Activated CD8-positive, alpha-beta memory T cell treated with anti-CD3 and anti-CD28 coated beads for 1 hour (primary cell): ENCODE measurements at places on chromosomes 11 and 22.

DNA sequence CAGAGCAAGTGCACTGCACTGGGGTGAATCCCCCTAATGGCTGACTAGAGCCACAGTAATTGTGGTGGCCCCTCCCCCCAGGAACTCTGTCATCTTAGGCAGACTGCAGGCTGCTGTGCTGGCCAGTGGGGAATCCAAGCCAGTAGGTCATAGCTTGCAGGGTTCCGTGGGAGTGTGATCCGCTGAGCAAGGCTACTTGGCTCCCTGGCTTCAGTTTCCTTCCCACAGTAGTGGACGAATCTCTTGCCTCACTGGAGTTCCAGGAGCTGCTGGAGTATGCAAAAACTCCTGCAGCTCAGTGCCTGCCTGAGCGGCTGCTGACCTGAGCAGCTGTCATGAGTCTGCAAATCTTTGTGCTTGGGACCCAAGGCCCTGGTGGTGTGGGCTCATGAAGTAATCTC is 13.2 kb downstream of the OOSP3 start:
- DNase-seq = no peak

GRCh38 chr22:34971456-34971855 is 94.5 kb upstream of the ISX start:
- DNase-seq = no peak

GRCh38 chr11:17403980-17404759 is 15.7 kb upstream of the KCNJ11 start:
- DNase-seq = no peak

DNA sequence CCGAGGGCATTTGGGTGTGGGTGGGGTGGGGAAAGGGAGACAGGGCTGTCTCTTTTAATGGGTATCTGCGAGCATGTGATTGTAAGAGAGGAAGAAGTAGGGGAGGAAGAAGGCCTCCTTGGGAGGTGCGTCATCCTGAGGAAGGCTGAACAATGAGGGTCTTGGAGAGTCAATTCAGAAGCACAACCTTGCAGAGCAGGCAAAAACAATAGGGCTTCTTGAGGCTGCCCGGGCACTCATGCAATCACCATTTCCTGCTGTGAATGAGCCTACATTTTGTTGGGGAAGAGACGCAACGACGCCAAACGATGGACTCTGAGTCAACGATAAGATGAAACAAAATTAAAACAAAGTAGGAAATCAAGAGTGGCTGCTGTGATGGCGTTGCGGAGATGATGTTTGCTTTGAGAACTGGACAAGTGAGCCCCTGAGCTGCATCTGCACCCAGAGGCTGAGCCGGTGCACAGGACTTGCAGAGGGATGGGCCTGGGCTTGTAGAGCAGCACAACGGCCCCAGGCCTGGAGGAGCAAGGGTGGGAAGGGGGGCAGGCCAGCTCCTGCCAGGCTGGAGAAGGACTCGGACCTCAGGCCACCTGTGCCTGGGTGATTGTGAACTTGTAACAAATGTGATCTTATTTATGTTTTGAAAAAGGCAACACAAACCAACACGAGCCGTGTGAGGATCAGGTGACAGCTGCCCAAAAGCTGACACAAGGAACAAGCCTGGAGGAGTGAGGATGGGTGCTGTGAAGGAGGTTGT is 92.3 kb upstream of the B3GAT1 start:
- DNase-seq = no peak

DNA sequence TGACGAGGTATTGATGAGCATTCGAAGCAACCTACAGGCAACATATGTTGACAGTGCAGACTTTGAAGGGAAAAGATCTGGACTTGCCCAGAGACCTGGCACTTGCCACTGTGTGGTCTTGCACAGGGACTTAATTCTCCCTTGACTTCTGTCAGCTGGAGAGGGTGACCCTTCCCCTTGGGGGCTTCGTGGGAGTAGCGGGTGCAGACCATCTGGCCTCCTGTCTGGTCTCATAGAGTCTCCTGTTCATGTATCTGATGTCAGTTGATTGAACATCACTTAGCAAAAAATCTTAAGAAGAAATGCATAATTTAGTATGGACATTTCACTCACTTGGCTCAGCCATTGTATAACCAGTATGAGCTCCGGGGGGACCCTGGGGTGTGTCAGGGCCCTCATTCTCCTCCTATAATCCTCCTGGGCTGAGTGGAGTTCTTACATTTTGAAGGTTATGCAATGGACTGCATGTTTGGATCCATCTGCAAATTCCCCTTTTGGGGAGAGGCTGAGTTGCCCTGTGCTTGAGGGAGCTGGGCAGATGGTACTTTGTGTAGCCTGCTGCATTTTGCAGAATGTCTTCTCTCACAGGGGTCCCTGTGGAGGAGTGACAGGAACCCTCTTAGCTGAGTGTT is 13.0 kb downstream of the BCR start:
- DNase-seq = no peak

GRCh38 chr11:99418927-99419720 is 398.4 kb downstream of the CNTN5 start:
- no peak for DNase-seq

GRCh38 chr22:22877523-22878210 is 9.9 kb upstream of the IGLL5 start:
- DNase-seq = peak; percentile 49

GRCh38 chr11:27820249-27820648 is 120.0 kb upstream of the BDNF start:
- DNase-seq = no peak

- no peak for DNase-seq
Measured at GRCh38 chr11:67465189-67465510, 3.9 kb downstream of the TMEM134 start.

GRCh38 chr11:23573429-23573828 is 713.2 kb upstream of the CCDC179 start:
- DNase-seq = no peak

GRCh38 chr11:118012083-118012669 is 26.0 kb downstream of the IL10RA start:
- DNase-seq = no peak

DNA sequence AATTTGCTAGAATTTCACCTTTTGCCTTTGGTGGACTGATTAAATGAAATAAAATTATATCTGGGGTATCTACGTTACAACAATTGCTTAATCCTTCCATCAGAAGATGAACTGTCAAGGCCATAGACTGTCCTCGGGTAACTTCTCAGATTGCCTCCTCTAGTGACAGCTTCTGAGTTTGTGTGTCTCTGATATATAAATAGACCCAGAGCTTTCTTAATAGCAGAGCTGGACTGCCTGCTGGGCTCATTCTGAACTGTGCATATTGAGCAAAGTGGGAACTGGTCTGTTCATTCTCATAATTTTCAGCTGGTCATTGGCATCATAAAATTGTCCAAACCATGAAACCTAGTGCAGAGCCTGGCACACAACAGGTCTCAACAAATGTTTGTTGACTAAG is 99.1 kb upstream of the GRAMD1B start:
- DNase-seq = no peak

DNA sequence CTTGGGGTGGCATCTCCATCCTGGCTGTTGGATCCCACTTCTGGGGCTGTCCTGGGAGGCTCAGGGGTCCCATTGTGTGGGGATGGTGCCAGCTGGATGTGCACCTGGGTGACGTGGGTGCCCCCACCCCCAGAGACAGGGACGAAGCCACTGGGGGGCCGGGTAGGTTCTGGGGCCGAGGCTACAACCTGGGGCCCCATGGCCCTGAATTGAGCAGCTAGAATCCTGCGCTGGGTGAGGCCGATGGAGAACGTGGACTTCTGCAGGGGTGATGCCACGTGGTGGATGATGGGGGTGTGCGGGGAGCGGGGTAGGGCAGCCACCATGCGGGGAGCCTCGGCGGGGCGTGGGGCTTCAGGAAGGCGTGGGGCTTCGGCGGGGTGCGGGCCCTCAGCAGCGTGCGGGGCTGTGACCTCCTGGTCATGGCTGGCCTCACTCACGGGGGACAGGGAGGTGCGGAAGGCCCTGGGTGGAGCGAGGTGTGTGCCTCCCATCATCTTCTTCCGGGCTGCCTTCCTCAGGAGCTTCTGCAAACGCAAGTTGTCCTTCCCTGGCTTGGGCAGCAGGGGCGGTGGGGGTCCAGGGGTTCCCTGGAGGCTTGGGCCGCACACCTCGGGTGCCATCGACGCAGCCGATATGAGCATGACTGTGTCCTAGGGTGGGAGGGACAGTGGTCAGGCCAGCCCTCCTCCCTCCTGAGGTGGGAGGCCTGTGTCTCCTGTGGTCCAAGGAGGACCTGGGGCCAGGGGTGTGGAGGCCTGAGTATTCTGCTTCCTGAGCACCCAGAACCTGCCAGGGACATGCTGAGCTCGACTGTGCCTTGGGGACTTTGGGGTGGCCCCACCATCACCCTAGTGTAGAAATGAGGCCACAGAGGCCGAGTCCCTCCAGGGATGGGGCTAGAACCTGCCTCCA is 1.5 kb downstream of the PRR33 start:
- DNase-seq = no peak

GRCh38 chr11:24509114-24509513 is 12.3 kb downstream of the LUZP2 start:
- DNase-seq = no peak

DNA sequence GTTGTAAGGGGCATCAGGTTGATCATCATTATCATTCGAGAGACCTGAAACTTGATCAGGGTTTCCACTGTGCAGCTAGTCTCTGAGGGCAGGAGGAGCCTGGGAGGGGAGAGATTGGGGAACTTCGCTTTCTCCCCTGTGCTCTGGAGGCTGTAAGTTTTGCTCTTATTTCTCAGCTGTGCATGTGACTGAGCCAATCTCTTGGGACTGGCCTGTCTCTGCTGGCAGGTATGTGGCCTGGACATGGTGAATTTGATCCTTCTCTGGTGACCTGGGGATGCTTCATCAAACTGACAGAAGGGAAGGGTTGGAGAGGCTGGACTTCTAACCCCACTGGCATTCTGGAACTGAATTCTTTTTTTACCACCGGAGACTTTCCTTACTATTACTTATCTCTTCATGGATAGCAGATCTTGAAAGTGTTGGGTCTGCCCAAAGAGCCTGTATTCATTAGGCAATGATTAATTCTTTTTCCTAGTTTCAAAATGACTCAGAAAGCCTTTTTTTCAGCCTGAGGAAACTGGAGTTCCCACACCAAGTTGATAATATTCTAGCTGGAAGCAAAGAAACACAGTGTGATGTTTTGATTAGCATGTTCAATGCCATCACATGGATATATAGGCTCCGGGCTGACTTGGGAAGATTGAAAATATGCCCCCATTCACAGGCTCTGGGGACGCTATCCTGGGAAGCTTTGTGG is 36.5 kb downstream of the TSPAN18 start:
- DNase-seq = no peak

- no peak for DNase-seq
Measured at GRCh38 chr11:650482-650881, 13.4 kb downstream of the DRD4 start.

DNA sequence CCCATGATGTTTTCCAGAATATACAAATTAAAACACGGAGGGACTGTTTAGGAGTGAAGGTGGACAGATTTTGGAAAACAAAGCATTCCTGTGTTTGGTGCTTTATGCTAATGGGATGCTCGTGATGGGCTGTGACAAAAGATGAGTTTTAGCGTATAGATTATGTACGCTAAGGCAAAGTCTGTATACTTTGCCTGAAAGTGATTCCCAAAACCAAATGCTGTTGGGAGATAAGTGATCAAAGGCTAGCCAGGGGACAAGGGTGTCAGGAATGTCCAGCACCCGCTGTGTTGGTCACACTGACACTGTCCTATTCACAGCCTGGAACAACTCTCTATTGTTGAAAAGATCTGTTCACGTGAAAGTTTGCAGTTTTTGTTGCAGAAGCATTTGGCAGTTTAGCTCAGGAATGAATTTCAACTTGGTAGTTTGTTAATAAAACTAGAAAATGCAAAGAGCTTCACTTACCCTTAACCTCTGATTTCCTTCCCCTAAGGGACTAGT is 1.5 kb downstream of the JAM3 start:
- no peak for DNase-seq

DNA sequence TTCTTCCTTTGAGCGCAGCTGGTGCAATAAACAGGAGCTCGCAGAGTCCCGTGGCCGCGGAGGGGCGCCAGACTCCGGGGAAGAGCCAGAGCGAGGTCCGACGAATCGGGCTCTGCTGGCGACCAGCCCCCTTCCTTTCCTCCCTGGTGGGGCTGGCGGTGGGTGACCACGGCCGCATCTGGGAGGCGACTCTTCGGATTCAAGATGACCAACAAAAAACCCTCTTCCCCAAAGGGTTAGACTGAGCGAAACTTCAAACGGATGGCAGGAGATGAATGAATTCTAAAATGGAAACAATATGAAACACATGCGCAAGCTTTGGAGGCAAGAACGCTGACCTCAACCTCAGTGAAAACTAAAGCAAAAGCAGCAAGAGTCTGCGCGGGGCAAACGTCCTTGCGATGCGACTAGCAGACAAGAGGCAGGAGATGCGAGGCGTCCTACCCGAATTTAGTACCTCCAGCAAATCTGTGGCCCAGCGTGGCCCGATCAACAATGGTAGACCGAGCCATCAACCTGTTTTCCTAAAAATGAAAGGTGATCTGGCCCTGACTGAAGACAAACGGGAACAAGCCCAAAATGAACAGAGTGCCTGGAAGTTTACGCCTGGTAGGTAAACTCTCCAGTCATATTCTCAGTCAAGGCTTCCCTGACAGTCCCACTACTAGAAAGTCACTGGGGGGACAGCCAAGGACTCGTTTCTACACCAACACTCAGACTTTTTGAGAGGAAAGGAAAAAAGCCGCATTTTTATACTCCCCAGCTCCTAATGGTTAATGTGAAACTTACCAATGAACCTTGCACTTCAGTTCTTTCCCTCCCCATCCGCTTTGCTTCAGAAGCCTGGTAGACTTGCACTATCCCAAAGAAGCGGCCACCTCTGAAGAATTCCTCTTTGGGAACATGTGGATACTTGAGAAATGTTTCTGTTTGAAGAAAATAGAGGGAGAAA is 11.6 kb downstream of the MMP3 start:
- no peak for DNase-seq

DNA sequence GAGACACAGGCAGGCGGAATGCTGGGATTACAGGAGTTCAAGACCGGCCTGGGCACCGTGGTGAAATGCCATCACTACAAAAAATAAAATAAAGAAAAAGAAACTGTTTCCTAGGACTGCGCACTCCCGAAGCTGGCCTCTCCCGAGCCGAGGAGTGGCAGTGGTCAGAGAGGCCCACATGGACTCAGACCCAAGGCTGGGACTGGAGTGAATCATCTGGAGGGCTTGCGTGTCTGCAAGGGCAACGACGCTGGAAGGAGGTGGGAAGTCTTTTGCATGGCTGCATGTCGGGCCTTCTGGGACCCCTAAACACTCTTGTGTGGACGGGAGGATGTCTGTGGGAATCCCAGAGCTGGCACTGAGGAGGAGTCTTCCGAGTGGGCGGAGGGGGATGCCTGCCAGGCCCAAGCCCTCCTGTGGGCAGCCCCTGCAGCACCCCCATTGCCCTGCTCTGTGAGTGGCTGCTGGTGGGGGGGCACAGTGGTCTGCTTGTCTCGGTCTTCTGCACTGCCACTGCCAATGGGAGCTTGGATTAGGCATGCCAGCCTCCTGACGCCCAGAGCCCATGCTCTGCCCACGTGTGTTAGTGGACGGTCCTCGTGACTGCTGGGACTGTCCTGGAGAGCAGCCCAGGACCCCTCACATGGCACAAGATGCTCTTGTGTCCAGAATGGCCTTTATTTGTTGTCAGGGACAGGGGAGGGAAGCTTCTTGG is 1.8 kb upstream of the AP2A2 start:
- no peak for DNase-seq

DNA sequence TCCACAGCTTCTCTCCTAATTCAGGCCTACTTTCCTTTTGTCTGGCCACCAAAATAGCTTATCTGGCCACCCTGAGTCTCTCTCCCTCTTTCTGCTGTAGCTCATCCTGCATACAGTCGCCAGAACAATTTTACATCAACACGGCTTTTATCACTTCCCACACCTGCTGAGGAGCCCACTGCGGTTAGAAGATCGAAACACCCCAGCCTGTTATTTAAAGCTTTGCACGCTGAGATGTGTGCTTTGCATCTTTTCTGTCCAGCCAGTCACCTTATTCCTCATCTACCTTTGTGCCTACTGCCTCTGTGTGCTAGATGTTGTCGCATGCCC is 96.0 kb downstream of the COMMD9 start:
- no peak for DNase-seq
